ENCODE measurements at places on chromosomes 1 and 21.

GRCh38 chr1:93061895-93062792, 16.9 kb upstream of the MTF2 start:
- DNase-seq: no peak

GRCh38 chr1:21659099-21659923, 9.8 kb downstream of the RAP1GAP start:
- peak; percentile 56 for DNase-seq

GRCh38 chr1:156291226-156292061, 4.0 kb downstream of the GLMP start:
- DNase-seq: no peak

DNA sequence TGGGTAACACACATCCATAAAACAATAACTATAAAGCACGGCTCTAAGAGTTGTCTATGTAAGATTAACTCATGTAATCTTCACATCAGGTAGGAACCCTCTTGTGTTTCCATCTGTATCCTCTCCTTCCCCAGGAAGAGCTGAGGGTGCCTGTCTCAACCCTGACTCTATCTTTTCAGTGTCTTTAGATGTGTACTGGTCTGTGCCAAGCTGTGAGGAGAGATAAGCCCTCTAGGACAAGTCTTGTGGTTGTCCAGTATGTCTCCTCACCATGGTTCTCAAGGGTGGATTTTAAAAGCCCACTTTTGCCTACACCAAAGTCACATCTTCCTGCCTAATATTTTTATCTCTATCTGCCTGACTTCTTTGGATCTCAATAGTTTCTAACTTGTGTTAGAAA, 300.1 kb downstream of the KCNT2 start:
- no peak for DNase-seq

- no peak for DNase-seq
Measured at GRCh38 chr1:216562383-216562782, 139.1 kb upstream of the USH2A start.

GRCh38 chr1:4177425-4178150, 277.5 kb upstream of the C1orf174 start:
- DNase-seq: no peak

DNA sequence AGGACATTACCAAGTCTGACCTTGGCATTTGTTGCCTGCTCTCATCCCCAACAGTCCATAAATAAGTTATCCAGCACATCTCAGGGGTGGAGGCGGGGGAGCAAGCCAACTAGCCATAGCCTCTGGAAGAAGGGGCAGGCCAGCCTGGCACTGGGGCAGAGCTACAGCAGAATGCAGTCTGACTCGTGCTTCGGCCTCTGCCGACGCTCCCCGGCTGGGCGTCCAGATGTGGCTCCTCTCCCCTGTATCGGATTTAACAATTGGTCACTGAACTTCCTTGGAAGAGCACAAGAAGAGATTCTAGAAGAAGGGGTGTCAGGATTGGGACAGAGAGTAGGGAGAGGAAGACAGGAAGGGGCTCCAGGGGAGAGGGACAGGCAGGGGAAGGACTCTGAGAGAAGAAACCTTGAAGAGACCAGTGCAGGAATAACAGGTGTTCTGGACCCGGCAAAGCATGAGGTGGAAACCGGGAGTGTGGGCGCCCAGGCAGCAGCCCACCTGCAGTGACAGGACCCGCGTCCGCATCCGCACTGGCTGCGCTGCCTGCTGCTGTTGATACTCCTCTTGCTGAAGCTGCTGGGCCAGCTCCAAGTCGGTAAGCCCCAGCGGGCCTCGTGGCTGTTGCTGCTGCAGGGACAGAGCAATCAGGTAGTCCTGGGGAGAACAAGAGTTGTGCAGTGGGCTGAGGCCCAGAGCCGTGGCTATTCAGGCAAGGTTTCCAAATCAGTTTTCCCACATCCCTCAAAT, 9.4 kb downstream of the MINDY1 start:
- no peak for DNase-seq

- no peak for DNase-seq
Measured at GRCh38 chr1:58805716-58806571, 22.1 kb upstream of the JUN start.

DNA sequence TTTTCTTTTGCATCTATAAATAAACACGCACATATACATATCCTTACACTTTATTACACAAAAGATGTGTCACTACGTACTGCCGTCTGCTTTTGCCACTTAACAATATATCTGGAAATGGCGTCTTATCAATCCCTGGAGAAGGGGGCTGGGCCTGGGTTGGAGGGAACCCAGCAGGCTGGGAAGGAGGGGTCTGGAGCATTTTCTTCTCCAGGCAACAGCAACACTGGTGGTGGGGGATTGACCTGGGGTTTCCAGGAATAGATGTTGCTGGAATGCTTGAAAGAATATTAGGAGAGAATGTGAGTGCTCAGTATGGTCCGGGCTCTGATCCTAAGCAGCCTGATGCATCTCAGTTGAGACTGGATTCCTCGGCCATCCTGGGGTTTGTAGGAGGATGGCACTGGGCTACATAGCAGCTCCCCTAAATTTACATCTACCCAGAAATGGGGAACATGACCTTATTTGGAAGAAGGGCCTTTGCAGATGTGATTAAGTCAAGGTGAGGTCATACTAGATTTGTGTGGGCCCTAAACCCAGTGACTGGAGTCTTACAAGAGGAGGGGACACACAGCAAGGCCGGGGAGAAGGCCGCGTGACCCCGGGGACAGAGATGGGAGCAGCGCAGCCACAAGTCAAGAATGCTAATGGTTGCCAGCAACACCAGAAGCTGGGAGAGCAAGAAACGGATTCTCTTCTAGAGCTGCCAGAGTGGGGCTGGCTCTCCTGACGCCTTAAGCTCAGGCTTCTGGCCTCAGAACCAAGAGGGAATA, 98.6 kb downstream of the SIK1 start:
- DNase-seq: no peak

DNA sequence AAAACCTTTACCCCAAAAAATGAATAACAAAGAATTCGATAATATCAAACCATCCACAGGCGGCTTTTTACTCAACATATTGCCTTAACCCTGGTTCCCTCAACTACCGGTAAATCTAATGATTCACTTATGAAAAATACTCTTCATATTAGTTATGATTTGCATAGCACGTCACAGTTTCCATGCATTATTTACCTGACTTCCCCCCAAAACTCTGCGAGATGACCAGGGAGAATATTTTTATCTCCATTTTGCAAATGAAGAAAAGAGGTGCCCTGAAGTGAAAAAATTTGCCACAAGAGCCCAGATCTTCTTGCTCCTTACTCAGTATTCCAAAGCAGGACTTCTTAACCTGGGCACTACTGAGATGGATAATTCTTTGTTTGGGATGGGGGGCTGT, 2.9 kb downstream of the JAK1 start:
- DNase-seq: no peak

- DNase-seq: no peak
Measured at GRCh38 chr1:229908689-229909088, 158.3 kb upstream of the GALNT2 start.

GRCh38 chr1:236692128-236692527, 5.8 kb downstream of the ACTN2 start:
- no peak for DNase-seq

DNA sequence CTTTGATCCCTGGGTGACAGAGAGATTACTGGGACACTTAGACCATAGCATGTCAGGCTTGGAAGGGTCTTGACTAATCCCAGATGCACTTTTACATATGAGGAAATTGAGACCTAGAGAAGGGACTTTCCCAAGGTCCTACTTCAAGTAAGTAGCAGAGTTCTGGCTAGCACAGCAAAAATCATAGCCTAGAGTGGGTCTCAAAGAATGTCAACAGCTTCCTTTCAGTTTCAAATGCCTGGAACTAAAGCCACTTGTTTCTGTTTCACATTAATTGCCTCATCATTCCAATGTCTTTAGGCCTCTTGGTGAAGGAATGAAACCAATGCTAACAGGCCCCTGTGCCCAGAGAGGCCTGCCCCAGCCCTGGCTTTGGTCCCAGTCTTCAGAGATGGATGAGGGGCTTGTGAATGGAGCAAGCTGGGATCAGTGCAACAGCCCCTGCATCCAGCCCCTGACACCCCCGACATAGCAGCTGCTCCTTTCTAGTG, 26.6 kb downstream of the ATF3 start:
- DNase-seq: no peak

GRCh38 chr1:81221564-81221963, 579.2 kb upstream of the ADGRL2 start:
- no peak for DNase-seq
